ENCODE measurements at places on chromosomes 5 and 9.

DNA sequence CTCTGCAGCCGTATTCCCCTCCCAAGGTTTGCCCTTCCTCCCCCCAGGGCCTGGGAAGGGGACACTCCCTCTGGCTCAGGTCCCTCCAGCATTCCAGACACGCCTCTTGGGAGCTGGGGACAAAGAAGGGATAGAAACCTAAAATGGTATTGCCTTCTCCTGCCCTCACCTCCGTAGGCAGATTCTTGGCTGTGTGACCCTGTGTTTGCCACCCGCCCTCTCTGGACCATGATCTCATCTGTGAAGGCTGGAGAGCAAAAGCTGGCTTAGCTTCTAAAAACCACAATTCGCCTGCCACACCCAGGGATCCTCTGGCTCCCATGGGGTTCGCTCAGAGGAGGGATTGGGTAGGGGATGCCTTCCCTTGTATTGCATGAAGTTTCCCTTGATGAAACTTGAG lies 7.7 kb downstream of the AQP3 start:
- DNase-seq = no peak

DNA sequence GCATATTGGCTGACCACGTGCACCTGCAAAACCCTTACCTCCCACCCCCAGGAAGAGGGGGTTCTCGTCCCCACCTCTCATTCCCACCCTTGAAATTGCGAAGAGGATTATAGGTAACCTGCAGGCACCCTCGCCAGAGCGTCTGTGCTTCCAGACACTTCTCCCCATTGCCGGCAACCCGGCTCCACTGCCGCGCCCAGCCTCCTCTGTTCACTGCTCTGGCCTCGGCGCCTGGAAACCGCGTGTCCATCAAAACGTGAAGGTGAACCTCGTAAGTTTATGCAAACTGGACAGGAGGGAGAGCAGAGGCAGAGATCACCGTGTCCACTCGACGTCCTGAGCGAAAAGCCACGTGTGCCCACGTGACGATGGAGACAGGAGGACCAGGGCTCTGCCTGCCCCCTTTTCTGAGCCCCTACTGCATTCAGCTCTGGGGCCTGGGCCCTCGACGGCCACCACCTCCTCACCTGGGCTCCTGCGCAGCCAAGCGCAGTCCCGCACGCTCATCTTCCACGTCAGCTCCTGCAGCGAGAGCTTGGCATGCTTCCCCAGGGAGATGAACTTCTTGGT lies 1.9 kb downstream of the TERT start:
- no peak for DNase-seq

GRCh38 chr5:175159956-175160355 lies 284.0 kb downstream of the DRD1 start:
- no peak for DNase-seq

DNA sequence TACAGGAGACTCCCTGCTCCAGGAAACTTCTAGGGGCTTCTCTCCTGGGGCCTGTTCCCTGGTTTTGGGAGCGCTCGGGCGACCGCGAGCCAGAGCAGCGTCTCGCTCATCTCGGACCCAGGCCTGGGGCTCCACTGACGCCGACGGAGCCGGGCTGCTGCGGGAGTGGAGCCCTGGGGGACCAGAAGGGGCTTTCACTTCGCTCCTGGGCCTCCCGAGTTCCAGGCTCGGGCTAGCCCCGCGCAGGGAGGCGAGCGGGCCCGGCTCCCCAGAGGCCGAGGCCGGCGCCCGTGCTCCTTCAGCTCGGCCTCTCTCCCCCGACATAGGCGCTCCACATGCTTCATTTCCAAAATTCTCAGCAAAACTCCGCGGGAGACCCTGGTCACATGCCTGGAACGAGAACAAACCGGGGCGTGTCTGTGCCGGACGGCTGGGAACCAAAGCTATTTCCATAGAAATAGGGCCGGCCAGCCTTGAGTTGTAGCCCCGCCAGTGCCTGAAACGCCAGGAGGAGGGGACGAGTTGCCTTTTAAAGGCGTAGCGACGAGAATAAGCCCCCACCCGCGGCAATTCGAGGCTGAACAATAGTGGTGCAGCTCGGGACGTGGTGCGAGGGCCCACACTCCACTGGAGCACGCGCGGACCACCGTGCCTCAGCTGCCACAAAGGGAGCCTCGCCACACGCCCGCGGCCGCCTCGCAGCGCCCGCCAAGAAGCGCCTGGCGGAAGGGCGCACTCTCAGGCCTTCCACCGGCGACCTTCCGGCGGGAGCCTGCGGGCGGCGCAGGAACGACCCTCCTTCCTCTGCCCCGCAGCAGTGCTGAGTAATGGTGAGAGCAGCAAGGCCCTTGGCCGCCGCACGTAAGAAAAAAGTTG lies 1.1 kb upstream of the G3BP1 start:
- no peak for DNase-seq

- DNase-seq = no peak
These were observed 356.8 kb upstream of the DMAC1 start for GRCh38 chr9:8156346-8156745.

DNA sequence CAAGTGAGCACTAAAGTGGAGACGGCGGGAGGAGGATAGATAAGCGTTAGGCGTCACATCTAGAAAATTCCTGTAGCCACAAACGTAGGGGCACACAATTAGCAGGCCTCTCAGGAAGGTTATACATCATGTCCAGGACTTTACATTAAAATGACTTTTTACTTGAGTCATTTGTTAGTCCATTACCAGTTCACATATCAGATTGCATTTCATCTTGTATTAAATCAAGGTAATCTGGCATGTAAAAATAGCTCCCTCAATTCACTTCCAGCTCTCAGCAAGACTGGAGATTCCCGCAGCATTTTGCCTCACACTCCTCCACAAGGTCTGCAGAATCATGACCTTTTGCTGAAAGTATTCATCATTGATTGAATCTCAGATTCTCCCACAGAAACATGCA lies 118.8 kb downstream of the PRDM6 start:
- DNase-seq = no peak

GRCh38 chr9:23723672-23724071 lies 102.4 kb downstream of the ELAVL2 start:
- DNase-seq = no peak

DNA sequence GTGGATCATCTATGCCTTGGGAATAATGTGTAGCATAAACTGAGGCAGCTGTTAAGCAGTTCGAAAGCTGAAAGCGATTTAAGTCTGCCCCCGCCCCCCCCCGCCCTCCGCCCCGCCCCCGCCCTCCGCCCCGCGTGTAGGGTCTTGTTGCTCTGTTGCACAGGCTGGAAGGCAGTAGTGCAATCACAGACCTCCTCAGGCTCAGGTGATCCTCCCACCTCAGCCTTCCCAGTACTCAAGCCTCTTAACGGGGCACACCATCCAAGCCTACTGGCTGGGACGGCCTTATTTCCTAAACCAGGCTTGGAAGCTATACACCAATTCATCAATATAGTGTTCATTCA lies 945 bp downstream of the ANKDD1B start:
- DNase-seq = no peak

GRCh38 chr5:135355169-135355568 lies 43.9 kb downstream of the MACROH2A1 start:
- DNase-seq = no peak

- DNase-seq = no peak
These were observed 56.8 kb upstream of the KCNMB1 start for GRCh38 chr5:170445936-170446335.

DNA sequence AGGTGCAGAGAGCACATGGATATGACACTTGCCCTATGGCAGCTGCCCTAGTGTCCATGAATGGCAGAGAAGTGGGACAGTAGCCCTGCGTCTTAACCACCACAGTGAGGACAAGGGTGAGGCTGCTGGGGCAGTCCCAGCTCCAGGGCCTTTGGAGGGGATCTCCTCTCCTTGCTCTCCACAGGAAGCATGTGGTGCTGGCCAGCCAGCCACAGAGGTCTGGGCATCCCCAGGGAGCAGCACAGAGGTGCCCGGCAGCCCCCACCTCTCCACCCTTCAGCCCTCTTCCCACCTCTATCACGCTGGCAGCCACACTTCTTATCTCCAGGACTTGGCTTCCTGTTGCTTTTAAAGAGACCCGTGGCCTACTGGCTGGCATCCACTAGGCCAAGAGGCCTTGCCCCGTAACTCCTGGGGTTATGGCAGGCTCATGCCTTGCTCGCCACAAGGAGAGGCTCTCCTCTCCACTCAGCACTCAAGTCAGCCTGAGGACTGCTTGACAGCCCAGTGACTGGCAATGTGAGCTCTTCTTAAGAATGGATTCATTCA lies 21.9 kb downstream of the CSF2 start:
- DNase-seq = no peak

GRCh38 chr5:174315471-174315870 lies 270.0 kb downstream of the NSG2 start:
- no peak for DNase-seq

- DNase-seq = no peak
These were observed 21.3 kb downstream of the WNK2 start for GRCh38 chr9:93205045-93205768.

GRCh38 chr9:96217754-96218693 lies 84.0 kb downstream of the HSD17B3 start:
- peak; percentile 69 for DNase-seq

GRCh38 chr5:78760366-78760765 lies 111.8 kb upstream of the LHFPL2 start:
- DNase-seq = no peak

- peak; percentile 71 for DNase-seq
These were observed 30.9 kb downstream of the GALNT10 start for GRCh38 chr5:154221371-154221896.

DNA sequence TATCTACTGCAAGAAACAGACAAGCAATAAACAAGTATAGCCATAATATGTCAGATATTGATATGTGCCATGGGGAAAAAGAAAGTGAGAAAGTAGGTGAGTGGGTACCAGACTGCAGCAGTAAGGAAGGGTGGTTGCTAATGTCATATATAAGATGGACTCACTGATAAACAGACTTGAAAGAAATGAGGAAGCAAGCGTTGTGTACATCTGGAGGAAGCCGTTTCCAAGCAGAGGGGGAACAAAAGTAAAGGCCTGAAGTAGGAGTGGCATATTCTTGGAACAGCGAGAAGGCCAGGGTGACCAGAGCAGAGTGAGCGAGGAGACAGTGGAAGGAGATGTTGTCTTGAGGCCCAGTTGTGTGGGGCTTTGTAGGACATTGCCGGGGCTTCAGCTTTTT lies 142.2 kb upstream of the MAP3K1 start:
- no peak for DNase-seq

DNA sequence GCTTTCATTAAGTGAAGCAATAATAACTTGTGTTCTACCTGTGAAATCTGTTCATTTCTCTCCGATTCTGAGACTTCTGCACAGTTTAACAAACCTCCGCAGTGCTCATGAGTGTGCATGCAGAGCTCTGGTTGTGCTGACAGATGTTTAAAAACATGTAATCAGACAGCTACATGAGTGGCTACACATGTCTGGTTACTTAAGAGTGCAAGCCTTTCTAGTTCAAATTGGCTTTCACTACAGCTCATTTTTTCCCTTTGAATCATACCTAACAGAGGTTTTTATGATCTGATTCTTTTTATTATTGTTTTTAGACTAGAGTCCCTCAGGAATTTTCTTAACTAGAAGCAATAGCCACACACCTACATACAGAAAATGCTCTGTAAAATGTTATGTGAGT lies 310.2 kb downstream of the ARRDC3 start:
- DNase-seq = no peak

GRCh38 chr5:98997000-98997399 lies 68.2 kb upstream of the CHD1 start:
- no peak for DNase-seq

DNA sequence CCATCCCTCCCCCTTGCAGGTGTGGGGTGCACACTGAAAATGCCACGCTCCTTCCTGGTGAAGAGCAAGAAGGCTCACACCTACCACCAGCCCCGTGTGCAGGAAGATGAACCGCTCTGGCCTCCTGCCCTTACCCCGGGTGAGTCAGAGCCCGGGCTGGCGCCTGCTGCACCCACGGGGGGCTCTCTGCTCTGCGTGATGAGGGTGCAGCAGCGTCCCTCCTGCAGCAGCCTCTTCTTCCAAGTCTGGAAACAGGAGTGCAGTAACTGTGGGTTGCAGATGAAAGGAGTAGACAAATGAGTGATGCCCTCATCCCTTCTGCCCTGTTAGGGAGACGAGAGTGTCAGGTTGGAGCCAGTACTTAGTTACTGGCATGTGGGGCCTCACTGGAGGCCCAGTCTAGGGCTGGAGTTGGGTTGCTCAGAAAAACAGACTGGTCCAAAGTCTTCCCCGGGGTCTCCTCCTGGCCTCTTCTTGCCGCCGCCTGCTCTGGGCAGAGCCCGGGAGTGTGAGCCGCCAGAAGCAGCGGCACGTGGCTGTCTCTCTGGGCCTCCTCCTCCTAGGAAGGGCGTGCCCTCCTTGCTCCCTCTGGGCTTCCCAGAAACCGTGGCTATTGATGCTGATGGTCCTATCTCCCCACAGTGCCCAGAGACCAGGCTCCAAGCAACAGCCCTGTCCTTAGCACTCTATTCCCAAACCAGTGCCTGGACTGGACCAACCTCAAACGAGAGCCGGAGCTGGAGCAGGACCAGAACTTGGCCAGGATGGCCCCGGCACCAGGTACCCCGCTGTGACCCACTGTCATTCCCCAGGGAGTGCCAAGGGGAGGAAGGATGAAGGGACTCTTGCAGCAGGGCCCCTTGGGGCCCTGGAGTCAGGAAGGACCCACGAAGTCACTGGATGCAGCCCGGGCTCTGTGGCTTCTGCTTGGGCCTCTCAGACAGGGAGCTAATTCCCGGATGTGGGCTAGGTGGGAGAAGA lies 8.4 kb downstream of the GFI1B start:
- DNase-seq = no peak

DNA sequence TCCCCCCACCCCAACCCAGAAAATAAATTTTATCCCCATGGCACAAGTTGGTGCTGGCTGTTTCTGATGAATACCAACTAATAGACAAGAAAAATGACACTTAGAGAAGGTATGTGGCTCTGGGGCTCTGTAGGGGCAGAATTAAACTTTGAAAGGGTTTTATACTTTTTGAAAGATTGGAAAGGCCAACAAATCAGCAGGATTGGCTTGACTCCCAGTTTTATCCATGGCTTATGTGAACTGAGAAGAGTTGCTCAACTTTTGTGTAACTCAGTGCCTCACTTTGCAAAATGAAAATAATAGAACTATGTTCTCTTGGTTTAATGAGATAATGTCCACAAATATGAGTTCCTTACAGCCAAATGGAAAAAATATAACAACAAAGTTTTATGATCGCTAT lies 288.9 kb upstream of the KIF2A start:
- DNase-seq = no peak

GRCh38 chr9:121844098-121844497 lies 192.7 kb downstream of the DAB2IP start:
- DNase-seq = no peak

- no peak for DNase-seq
These were observed 261.5 kb downstream of the TLE1 start for GRCh38 chr9:81427870-81428269.

DNA sequence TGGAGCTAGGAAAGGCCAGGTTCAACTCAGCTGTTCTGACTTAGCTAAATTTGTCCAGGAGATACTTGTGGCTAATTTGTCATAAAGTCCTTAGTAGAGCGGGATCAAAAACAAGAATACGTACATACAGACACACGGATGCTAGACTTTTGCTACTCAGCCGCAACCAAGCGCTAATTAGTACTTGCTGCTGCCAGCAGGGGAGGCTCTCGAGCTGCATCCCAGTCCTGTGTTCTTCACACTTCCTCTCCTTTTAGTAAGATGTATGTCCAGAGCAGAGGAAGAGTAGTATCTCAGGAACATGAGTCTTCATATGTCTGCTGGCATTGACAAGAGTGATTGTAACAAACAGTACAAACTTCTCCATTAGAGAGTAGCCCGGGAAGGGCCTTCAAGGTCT lies 58.3 kb downstream of the CYFIP2 start:
- peak; percentile 26 for DNase-seq

Measured in CD4-positive, alpha-beta T cell treated with Interleukin-17A for 1 hour (primary cell).